Stimulated activated CD4-positive, alpha-beta T cell treated with anti-CD3 and anti-CD28 coated beads, Interleukin-15, amount 100 ng/mL, for 1 hour (primary cell): ENCODE measurements at places on chromosomes 12 and 14.

GRCh38 chr12:104763168-104763805 lies 194.8 kb downstream of the SLC41A2 start:
- DNase-seq = no peak

GRCh38 chr12:115973066-115973465 lies 304.4 kb downstream of the MED13L start:
- no peak for DNase-seq

DNA sequence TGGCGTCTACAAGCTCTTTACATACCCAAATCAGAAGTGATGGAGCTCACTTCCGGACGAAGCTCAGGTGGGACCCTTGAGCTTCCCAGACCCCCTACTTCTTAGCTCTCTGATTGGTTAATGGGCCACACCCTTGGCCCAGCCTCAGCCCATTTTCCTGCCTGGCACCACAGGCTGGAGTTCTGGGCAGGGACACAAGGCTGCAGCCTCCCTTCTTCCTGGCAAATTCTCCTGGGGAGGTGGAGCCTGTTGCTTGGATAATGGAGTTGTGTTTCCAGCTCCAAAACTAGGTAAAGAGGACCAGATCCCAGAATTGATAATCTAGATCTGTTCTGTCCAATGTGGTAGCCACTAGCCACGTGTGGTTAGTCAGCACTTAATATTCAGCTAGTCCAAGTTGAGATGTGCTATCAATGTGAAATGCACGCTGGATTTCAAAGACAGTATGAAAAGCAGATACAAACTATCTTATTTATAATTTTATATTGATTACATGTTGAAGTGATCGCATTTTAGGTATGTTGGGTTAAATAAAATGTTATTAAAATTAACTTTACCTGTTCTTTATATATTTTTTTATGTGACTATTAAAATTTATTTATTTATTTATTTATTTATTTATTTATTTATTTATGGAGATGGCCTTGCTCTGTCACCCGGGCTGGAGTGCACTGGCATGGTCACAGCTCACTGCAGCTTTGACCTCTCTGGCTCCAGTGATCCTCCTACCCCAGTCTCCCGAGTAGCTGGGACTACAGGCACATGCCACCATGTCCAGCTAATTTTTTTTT lies 12.6 kb upstream of the FAIM2 start:
- DNase-seq = no peak

DNA sequence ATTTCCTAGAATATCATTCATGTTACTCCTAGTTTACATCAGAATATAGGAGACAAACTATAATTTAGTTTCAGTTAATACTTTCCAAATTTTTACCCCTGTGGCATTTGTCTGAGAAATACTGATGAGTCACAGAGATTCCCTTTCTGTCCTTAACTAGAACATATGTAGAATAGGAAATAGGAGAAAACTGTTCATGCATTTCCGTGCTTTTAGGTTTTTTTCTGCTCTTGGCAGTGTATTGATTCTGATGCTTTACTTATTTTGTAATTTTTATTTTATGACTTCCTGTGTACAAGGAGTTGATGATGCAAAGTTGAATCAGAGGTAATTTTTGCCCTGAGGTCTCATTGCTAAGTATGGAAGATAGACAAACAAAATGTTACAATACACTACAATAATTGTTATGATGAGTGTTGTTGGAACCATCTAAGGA lies 23.0 kb downstream of the MNAT1 start:
- DNase-seq = no peak

- no peak for DNase-seq
Measured at GRCh38 chr12:14256121-14256520, 109.4 kb upstream of the ATF7IP start.

DNA sequence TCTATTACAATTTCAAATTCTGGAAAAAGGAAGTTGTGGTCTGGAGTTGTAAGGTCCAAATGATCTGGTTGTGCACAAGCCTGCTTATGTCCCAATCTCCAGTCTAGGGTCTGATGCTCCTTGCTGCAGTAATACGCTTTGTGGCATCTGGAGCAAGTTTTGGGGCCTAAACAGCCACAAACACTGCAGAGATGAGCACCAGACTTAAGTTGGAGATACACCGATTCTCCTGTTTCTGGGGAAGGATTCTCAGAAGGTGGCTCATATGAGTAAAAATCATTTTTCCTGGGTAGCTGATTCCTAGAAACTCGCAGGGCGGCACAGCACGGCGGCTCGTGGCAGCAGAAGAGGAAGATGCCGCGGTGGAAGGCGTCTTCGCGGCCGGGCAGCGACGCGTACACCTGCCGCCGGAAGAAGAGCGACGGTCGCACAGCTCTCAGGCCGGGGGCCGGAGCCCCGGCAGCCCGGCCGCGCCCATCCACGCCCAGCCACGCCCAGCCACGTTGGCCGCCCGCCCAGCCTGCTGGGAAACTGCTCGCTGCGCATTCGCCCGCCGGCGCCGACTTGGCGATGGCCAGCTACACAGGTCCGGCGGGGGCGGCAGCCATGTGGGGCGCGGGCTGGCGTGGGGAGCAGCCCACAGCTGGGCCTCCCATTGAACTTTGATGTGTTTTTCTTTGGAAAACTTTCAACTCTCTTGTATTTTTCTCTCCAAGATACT lies 129.0 kb downstream of the ASCL4 start:
- DNase-seq = no peak

DNA sequence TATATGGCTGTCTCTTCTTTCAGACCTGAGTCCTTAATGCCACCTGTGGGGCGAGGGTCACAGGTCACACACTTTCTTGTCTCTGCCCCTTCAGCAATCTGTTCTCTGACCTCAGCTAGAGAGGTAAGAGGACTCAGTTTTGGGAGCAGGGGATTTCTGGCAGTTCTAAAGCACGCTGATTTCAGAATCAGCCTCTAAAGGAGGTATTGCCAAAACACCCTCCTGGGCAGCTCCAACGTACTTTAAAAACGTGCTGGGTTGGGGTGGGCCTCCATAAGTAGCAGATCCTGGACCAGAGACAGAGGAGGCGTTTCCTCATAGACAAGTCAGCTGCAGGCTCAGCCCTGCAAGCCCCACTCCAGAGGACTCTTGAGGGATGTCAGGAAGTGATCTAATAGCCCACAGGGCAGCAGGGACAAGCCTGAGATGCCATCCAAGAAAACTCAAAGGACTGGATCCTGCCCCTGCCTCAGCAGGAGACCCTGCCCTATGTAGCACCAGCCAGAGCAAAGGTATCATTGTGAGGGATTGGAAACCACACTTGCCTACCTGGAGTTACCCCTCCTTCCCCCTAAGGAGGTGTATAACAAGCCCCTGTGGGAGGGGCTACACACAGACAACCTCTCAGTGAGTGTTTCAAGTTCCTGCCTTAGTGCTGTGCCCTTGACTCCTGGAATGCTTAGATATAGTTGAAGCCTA lies 8.5 kb downstream of the CTDSP2 start:
- DNase-seq = no peak

DNA sequence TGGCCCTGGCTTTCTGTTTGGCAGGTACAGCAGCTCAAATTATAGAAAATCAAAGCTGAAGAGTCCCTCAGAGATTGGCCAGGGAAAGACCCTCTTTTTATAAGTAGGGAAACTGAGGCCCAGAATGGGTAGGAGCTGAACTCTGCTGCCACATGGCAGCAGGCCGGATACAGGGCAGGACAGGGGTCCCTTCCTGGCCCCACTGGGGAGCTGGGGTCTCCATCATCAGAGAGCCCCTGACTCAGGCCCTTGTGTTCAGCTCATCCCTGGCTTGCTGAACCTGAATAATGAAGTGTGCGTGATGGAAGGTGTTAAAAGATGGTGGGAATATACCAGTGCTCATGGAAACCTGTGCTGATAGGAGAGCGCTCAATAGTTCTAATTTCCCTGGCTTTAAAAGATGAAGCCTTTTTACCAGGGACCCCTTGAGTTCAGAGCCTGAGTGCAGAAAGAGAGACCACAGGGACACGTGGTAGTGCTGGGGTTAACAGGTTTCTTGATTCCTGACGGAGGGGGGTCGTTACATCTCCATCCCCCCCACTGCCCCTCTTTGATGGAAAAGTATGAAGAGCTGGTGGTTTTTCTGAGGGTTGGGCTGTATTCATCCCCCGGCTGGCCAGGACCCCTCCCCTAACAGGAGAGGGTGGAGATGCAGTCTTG lies 4.4 kb downstream of the DLK1 start:
- no peak for DNase-seq

GRCh38 chr12:77104286-77104685 lies 38.9 kb upstream of the E2F7 start:
- DNase-seq = no peak

DNA sequence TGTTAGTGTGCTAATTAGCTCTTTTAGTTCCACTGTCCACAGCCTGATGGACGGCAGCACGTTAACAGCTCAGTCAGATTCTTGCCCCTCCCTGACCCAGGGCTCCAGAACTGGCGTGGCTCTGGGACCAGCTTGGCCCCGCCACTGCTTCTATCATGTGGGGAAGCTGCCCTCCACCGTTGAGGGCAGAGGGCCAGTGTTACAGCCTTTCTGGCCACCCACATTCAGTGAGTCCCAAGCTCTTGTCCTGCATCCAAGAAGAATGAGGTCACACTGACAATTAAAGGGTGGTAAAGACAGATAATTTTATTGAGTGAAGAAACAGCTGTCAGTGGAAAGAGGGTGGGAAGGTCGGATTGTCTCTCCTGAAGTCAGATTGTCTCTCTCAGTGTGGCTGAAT lies 36.9 kb downstream of the BCL2L14 start:
- no peak for DNase-seq

- DNase-seq = no peak
Measured at GRCh38 chr12:44565163-44565562, 311.0 kb downstream of the NELL2 start.

GRCh38 chr12:86660488-86661147 lies 404.4 kb upstream of the MGAT4C start:
- no peak for DNase-seq

GRCh38 chr12:121223292-121224285 lies 13.7 kb downstream of the P2RX4 start:
- no peak for DNase-seq

DNA sequence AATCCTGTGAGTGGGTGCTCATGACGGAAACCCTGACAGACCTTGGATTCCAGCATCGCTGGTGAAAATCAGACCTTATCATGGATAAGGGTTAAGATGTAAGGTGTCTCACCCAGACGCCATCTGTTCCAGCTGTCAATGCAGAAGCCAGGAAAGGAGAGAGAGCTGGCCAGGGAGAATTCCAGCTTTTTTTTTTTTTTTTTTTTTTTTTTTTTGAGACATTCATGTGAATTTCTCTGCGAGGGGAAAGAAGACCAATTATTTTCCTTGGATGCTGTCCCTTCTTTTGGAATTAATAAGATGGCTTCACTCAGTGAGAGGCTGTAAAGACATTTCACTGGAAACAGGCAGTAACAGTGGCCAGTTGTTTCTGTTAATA lies 1.8 kb downstream of the TRAF3 start:
- DNase-seq = no peak
